ENCODE measurements at places on chromosomes 7 and 10. TPM values are rescaled to one million over a fixed set of nuclear protein-coding genes. Genes with fewer than 3 reads are reported as not detected.

The NME8 gene
- total RNA-seq, result not detected

The TIMM23 gene
- 57.1 TPM for total RNA-seq

The MRLN gene
- not detected for total RNA-seq

DNA sequence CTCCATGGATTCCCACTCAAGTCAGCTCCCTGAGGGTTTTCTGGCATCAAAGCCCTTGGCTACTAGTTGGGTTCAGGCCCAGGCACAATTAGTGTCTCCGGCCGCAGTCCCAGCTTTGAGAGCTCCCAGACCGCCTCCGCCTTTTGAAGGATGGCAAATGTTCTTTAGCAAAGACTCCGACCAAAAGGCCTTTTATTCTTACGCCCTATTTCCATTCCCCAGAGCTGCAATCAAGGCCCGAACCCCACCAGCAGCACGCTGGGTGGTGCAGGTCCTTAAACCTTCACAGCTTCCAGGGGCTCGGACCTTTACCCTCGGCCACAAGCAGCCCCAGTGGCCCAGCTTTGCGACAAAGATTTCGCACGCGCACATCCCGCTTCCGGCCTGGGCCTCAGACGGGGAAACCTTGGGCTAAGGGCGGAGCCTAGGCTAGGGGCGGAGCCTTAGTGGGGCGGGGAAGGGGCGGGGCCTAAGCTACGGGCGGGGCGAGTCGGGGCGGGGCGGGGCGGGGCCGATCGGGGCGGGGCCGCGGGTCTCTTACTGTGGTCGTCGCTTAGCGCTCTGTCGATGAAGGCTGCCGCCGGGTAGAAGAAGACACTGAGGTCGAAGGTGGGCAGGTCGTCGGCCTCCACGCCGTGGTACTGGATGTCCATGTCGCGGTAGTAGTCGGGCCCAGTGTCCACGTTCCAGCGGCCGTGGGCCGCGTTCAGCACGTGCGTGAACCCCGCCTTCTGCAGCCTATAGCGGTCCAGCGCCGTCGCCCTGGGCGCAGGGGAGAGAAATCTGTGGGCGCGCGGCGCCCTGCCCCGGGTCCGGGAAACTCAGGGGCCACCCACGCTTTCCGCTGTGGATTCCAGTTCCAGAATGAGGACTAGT, 68.0 kb upstream of the SAMD8 start:
- no peak for DNase-seq

- no peak for DNase-seq
Measured at GRCh38 chr10:9228771-9229170, 1174.3 kb downstream of the GATA3 start.

DNA sequence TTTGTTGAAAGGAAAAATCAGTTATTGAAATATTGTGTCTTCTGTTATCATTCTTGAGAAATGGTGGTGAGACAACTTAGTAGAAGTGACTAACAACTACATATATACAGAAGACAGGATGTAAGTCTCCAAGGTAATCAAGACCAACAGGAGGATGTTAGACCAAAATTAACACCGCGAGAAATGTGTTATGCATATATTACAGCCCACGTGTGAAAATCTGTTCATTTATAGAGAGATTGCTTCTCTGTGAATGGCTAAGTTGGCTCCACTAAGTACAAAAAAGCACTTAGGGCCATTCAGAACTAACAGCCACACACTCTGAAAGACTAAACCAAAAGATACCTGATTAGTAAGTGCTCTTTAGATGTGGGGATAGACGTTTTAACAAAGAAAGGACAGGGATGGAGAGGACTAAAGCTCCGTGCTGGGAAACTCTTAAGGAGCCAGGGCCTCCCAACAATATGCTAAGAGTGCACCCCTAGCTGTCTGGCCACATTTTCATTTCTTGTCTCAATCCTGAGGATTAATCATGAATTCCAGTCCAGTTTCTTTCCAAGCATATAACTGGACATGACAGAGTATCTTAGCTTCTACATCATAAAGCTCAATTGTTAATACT, 26.5 kb downstream of the HDAC9 start:
- DNase-seq, result no peak

DNA sequence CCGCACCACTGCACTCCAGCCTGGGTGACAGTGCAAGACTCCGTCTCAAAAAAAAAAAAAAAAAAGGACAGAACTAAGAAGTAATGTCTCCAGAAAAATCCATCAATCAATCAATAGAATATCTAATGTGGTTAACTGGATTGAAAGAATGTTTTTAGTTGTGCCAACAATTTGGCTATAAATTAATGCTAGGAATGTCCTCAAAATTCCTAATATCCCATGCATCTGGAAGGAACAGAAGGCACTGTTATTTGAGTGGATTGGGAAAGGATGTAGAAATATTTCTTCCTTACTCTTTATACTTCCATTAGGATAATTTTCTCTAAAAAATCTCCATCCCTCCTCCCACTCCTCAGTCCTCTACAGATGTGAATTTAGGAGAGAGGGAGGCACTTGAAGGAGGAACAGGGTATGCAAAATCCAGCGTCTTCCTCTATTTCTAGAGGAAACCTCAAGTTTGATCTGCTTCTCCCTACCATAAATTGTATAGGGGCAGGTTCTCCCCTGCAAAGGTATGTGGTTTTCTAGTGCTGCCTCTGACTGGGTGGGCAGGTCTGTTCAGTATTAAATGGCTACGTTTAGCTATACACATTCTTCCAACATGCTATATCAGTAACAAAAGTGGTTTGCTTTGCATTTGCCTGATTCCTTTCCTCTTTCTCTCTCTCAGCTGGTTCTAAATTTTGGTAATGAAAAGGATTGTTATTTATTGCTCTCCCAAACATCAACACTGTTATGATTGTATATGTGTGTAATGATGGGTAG, 54.1 kb downstream of the RNLS start:
- no peak for DNase-seq

- no peak for DNase-seq
Measured at GRCh38 chr10:3203016-3203811, 30.6 kb upstream of the PITRM1 start.

- no peak for DNase-seq
Measured at GRCh38 chr10:131703541-131703940, 197.3 kb upstream of the PPP2R2D start.

DNA sequence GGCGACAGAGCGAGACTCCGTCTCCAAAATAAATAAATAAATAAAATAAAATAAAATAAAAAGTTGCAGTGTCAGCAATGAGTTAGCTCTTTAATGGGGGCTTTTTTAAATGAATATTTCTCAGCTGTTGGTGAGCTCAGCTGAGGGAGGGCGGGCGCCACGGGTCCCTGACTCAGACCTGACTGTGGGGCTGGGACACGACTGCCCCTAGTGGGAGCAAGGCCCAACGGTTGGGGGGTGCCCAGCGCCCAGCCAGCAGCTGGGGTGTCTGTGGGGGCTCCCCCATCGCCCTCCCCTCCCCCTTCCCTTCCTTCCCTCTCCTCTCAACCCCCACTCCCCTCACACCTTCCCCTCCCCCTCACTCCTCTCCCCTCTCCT, 46.6 kb downstream of the PWWP2B start:
- DNase-seq, result no peak

- DNase-seq, result no peak
Measured at GRCh38 chr7:133082390-133082766, 488 bp upstream of the CHCHD3 start.
